ENCODE measurements at places on chromosomes 5 and 9.

DNA sequence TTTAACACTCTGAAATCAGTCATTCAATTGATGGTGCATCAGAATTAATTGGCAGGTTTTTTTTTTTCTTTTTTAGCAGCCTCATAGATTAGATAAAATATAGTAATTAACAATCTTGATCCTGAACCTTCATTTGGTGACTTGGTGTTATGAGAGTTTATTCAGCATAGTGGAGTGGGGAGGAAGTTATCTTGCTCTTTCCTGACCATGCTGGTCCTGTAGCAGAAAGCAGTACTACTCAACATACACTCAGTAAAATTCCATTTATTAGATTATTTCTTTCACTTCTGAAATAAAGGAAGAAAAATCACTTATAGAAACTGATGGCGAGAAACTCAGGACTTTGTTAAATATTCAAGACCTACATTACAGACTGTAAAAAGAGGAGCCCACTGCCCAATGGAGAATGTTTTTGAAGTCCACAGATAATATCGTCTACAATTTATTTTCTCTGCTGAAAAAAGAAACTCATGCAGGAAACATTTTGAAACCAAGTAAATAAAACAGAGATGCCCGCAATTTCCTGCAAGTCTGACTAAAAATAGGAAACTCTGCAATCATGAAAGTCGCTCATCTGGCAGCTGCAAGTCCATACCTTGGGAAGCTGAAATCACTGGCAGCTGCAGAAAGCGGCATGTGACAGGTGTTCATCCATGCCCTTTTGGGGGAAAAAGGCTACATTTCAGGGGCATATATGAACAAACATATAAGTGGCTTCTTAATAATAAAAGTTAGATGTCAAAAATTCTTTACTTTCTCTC is 233.2 kb upstream of the RFX3 start:
- H3K4me1 ChIP-seq, result peaks cover 3% of the 10 kb centered on the region
- H3K36me3 ChIP-seq, result no peaks in the 10 kb centered on the region
- DNase-seq, result no peak
- no peaks in the 10 kb centered on the region for H3K27me3 ChIP-seq
- peak overlapping the region; percentile 3 for H3K27ac ChIP-seq
- no peak overlapping the region for H3K4me3 ChIP-seq

- H3K27me3 ChIP-seq, result no peaks in the 10 kb centered on the region
- peak; percentile 33 for DNase-seq
- H3K27ac ChIP-seq, result peak overlapping the region; percentile 97
- H3K4me1 ChIP-seq, result peaks cover 49% of the 10 kb centered on the region
- H3K36me3 ChIP-seq, result peaks cover 63% of the 10 kb centered on the region
Measured at GRCh38 chr5:32241034-32241783, 67.1 kb upstream of the GOLPH3 start.

DNA sequence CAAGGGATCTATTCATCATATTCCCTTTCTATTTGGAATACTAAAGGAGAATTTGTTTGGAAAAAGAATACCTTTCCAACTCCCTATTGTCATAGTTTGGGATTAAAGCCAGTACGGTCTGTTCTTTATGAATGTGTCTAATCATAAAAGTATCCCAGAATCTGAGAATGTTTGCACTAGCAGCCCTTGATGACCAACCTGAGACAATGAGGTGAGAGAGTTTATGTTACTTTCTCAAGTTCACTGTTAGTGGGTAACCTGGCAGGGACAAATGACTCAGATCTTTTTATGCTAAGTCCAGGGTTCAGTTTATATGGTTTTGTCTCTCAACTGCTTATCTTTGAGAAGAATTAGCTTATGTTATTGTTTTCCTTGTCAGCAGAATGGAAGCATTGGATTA is 25.3 kb upstream of the TLR4 start:
- H3K27me3 ChIP-seq, result no peaks in the 10 kb centered on the region
- H3K4me1 ChIP-seq, result no peaks in the 10 kb centered on the region
- H3K36me3 ChIP-seq, result no peaks in the 10 kb centered on the region
- H3K4me3 ChIP-seq, result no peak overlapping the region
- no peak overlapping the region for H3K27ac ChIP-seq

DNA sequence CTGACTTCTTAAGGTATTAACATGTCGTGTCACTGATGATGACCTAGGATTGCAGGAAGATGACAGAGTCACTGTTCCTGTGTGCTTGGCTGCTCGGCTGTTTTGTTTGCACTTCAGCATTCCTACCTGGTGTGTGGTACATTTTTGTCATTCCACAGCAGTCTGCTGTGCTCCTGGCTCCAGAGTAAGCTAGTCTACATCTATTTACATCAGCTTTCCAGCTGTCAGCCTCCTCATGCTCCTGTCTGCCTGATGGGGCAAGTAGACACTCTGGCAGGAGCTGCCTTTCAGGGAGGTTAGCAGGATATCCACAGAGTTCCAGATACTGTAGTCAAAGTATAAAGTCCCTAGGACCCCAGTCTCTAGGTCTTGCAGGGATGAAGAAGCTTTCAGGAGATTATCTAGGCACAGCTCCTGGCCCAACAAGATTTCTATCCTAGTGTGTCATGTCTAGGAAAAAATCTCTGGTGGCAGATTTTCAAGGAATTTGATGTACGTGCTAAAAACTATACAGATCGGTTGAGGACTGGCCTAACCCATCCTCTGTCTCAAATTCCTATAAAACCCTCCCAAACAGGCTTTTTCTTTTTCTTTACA is 28.4 kb downstream of the RUSC2 start:
- no peak for DNase-seq
- H3K4me3 ChIP-seq, result no peak overlapping the region
- H3K27me3 ChIP-seq, result peaks cover 13% of the 10 kb centered on the region
- H3K27ac ChIP-seq, result no peak overlapping the region

GRCh38 chr9:16033921-16034691 is 481.3 kb downstream of the CCDC171 start:
- H3K4me1 ChIP-seq, result no peaks in the 10 kb centered on the region
- DNase-seq, result no peak
- H3K27ac ChIP-seq, result no peak overlapping the region
- H3K36me3 ChIP-seq, result no peaks in the 10 kb centered on the region

- DNase-seq, result no peak
- no peaks in the 10 kb centered on the region for H3K27me3 ChIP-seq
- no peak overlapping the region for H3K27ac ChIP-seq
- peaks cover 4% of the 10 kb centered on the region for H3K4me1 ChIP-seq
- H3K4me3 ChIP-seq, result no peak overlapping the region
- peaks cover 41% of the 10 kb centered on the region for H3K36me3 ChIP-seq
Measured at GRCh38 chr9:137556069-137556838, 4.6 kb downstream of the MRPL41 start.

DNA sequence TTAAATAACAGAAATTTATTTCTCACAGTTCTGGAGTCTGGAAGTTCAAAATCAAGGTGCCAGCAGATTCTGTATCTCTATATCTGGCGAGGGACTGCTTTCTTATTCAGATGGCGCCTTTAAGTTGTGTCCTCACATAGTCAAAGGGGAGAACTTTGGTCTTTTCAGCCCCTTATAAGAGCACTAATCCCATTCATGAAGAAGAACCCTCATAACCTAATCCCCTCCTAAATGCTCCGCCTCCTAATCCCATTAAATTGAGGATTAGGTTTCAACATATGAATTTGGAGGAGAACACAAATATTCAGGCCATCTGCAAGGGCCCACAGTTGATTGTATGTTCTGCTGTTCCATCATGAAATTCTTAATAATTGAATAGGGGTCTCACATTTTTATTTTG is 10.8 kb upstream of the CCDC152 start:
- no peak overlapping the region for H3K4me3 ChIP-seq
- no peak for DNase-seq
- H3K27me3 ChIP-seq, result no peaks in the 10 kb centered on the region
- no peaks in the 10 kb centered on the region for H3K36me3 ChIP-seq
- H3K4me1 ChIP-seq, result peaks cover 5% of the 10 kb centered on the region
- H3K27ac ChIP-seq, result peak overlapping the region; percentile 5

- peaks cover 19% of the 10 kb centered on the region for H3K4me1 ChIP-seq
- H3K27me3 ChIP-seq, result peaks cover 79% of the 10 kb centered on the region
- no peak for DNase-seq
- H3K4me3 ChIP-seq, result no peak overlapping the region
- H3K27ac ChIP-seq, result no peak overlapping the region
- H3K36me3 ChIP-seq, result no peaks in the 10 kb centered on the region
Measured at GRCh38 chr5:83470526-83471404, 779 bp upstream of the VCAN start.

DNA sequence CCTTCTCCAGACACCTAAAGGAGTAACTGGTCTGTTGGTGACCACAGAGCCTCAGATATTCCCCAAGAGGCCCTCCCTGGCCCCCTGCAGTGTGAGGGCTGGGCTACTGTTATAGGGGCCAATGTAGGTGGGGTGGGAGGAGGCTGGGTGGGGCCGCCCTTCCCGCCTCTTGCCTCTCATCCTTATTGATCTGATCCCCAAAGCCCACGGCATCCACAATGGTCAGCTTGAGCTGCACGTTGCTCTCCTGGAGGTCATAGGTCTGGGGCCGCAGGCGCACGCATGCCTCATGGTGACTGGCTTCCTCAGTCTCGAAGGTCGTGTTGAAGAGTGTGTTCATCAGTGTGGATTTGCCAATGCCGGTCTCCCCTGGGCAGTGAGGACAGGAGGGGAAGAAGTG is 13.0 kb downstream of the SEPTIN8 start:
- H3K27ac ChIP-seq, result no peak overlapping the region
- DNase-seq, result no peak
- H3K36me3 ChIP-seq, result peaks cover 3% of the 10 kb centered on the region
- no peaks in the 10 kb centered on the region for H3K27me3 ChIP-seq

DNA sequence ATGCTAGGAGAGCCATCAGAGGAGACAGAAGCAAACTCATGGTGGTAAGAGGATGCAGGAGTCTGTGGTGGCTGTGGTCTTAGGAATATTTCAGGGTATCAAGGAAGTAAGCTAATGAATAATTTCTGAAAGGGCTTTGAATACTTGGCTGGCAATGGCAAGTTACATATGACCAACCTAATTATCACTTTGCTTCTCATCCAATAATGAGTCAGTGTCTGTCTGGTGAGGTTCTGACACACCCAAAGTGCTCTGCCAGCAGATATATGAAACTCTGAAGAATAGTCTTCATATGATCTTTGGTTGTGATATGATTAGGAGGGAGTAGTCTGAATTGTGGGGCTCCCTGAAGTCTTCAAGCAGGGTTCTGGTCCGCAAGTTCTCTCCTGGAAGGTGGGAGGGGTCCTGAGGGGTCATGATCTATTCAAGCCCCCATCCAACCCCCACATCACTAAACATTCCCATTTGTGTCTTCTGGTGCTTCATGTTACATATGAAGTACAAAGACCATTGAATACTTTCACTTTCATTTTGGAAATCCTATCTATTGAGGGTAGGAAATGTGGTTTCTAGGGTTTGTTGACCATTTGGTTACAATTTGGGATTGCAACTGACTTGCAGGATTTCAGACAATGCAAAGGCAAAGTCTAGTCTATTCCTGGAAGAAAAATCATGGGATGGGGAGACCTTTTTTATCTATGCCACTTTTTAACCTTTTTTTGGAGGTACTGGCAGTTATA is 199.9 kb upstream of the CDKN2B start:
- no peaks in the 10 kb centered on the region for H3K36me3 ChIP-seq
- H3K27ac ChIP-seq, result peak overlapping the region; percentile 85

- H3K36me3 ChIP-seq, result no peaks in the 10 kb centered on the region
- no peak overlapping the region for H3K27ac ChIP-seq
- no peaks in the 10 kb centered on the region for H3K27me3 ChIP-seq
- H3K4me3 ChIP-seq, result no peak overlapping the region
- no peak for DNase-seq
Measured at GRCh38 chr5:53277491-53277890, 167.9 kb upstream of the MOCS2 start.

DNA sequence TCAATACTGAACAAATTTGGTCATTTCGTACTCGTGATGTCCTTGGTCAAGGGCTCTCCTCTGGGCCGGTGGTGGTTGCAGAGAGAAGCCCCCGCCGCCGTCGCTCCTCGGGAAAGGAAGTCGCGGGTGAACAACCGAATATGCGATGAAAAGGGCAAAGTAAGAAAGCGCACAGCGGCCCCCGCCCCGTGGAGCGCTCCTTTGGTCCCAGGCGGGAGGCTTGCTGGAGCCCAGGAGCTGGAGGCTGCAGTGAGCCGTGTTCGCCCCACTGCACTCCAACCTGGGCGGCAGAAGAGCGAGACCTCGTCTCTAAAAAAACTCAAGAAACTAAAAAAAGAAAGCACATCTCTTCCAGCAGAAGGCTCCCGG is 108.4 kb upstream of the LARP1 start:
- peak overlapping the region; percentile 54 for H3K27ac ChIP-seq
- H3K4me1 ChIP-seq, result peaks cover 12% of the 10 kb centered on the region
- H3K27me3 ChIP-seq, result peaks cover 16% of the 10 kb centered on the region
- peak overlapping the region; percentile 63 for H3K4me3 ChIP-seq

- H3K36me3 ChIP-seq, result peaks cover 37% of the 10 kb centered on the region
Measured at GRCh38 chr5:139574641-139575312, 13.6 kb downstream of the UBE2D2 start.

- H3K27ac ChIP-seq, result no peak overlapping the region
- H3K4me3 ChIP-seq, result no peak overlapping the region
- H3K36me3 ChIP-seq, result no peaks in the 10 kb centered on the region
- peaks cover 6% of the 10 kb centered on the region for H3K4me1 ChIP-seq
Measured at GRCh38 chr5:67416986-67417385, 220.4 kb upstream of the CD180 start.

All from effector memory CD8-positive, alpha-beta T cell (primary cell).